ENCODE measurements at places on chromosomes 11 and 22.
A peak's percentile ranks its signal among the peaks of the same experiment; 100 is the strongest.

- no peak overlapping the region for H3K4me3 ChIP-seq
- no peaks in the 10 kb centered on the region for H3K4me1 ChIP-seq
- peak; percentile 67 for DNase-seq
- no peaks in the 10 kb centered on the region for H3K36me3 ChIP-seq
Measured at GRCh38 chr11:11171285-11171684, 181.8 kb downstream of the CSNK2A3 start.

DNA sequence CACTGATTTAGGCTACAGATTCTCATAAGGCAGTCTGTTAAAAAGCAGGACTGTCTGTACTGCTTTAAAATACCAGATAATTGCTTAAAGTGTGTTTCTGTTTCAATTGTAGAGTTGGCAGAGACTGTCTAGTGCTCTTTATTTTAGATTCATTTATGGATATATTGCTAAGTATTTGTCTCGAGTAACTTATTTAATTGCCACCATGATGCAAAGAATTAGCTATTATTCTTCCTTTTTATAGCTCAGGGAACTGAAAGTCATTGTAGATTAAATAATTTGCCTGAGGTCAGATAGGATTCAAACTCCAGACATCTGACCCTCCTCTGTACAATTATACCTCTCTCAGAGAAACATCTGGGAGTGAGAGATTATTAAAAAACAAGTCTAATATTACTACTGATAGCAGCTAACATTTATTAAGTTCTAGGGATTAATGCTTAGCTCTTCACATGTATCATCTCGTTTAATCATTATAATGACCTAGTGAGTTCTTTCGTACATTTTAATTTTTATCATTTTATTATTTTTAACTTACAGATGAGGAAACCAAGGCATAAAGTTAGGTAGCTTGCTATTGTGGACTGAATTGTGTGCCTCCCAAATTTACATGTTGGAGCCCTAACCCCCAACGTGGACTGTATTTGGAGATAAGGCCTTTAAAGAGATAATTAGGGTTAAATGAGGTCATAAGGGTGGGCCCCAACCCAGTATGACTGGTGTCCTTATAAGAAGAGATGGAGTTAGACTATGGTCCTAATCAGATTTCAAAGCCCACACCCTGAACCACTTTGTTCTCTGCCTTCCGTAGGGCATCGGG lies 19.7 kb upstream of the RAG2 start:
- DNase-seq, result no peak
- no peaks in the 10 kb centered on the region for H3K27me3 ChIP-seq
- no peak overlapping the region for H3K27ac ChIP-seq

DNA sequence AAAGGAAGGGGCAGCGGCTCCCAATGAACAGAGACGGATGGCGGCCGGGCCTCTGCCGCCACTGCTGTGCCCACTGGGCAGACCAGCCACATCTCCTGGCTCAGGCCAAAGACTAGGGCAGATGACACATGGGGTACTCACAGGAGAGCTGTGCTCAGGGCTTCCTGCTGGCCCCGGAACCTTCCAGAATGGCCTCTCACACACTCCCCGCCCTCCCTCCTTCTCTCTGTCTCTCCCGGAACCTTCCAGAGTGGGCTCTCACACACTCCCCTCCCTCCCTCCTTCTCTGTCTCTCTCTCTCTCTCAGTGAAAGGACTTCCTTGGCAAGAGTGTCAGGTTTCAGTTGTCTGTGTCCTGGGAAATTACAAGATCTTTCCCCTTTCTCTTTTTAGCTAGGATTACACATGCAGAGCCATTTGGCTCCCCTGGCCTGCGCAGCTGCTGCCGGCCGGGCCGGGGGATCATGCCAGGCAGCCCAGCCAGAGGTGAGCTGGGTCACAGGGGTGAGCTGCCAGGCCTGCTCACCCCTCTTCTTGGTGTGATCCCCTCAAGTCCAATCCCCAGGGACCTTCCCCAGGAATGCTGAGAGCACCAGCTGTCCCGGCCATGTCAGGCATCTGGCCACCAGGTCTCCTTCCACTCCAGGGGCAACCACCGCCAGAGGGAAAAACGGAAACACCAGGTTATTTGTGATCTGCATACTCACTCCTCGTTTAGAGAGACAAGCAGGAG lies 45.3 kb upstream of the ADA2 start:
- H3K27ac ChIP-seq, result peak overlapping the region; percentile 36
- H3K4me3 ChIP-seq, result peak overlapping the region; percentile 25
- H3K27me3 ChIP-seq, result no peaks in the 10 kb centered on the region
- peak; percentile 40 for DNase-seq

- H3K36me3 ChIP-seq, result peaks cover 69% of the 10 kb centered on the region
- no peaks in the 10 kb centered on the region for H3K27me3 ChIP-seq
- no peak overlapping the region for H3K4me3 ChIP-seq
- H3K4me1 ChIP-seq, result no peaks in the 10 kb centered on the region
- no peak for DNase-seq
- no peak overlapping the region for H3K27ac ChIP-seq
Measured at GRCh38 chr11:119297938-119298337, 19.0 kb downstream of the MCAM start.
